ENCODE measurements at places on chromosomes 5 and 9.
A peak's percentile ranks its signal among the peaks of the same experiment; 100 is the strongest.

GRCh38 chr9:131046581-131047202 is 37.7 kb downstream of the LAMC3 start:
- peak; percentile 94 for DNase-seq

GRCh38 chr9:129778469-129778868 is 24.5 kb upstream of the TOR1B start:
- DNase-seq: no peak

DNA sequence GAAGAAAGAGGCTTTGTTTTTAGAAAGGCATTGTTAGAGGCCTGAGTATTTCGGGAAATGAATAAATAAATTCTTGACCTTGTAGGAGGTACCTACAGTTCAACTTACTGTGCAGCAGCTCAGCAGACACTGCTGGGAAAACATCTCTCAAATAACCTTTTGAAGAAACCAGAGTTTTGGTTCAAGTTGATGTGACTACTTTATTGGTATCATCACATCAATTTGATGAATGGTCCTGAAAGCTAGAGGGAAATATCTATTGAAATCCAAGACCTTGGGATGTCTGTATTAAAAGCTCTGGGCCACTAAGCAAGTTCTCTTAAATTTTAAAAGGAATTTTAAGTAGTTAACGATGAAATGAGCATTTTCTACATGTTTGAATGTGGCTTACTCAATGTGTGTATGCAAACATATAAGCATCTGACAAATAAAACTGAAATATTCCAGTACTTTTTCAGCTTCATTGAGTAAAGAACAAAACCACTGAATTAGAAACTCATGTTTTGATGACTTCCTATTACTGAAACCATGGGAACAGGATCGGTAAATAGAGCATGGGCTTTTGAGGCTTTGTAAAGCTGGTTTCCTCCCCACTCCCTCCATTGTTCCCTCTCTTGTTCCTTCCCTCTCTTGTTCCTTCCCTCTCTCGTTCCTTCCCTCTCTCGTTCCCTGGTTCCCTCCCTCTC is 36.7 kb downstream of the SLC27A6 start:
- no peak for DNase-seq

DNA sequence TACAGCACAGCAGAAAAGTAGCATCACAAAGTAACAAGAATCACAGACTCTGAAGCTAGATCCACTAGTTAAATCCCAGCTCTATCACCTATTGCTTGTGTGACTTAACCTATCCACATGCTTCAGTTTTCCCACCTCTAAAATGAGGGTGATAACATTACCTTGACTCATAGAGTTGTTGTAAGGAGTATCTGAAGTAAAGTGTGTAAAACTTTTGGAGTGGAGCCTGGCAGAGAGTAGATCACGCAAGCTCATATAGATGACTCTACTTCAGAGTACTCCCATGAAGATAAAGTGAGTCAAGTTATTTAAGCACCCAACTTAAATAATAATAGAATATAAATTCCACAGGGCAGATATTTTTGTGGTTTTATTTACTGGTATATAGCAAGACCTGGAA is 94.5 kb upstream of the FER start:
- DNase-seq: no peak

DNA sequence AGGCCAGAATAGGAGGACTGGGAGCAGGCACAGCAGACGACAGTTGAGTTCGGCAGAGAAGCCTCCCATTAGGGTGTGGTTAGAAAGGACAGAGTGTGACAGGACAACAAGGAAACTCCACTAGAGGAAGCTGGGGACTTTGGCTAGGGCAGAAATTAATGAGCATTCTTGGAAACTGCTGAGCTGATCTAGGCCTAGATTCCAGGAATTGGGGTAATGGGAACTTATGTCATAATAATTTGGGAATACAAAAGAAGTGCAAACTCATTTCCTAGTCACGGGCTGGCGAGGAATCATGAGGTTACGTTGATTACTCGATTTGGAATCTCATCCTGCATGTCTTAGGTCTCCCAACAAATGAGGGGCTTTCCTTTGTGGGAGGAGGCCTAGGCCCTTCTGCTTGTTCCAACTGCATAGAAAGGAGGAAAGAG is 144.6 kb upstream of the RPS23 start:
- DNase-seq: no peak

- DNase-seq: no peak
Measured at GRCh38 chr5:128258372-128258771, 174.8 kb downstream of the SLC12A2 start.

- DNase-seq: no peak
Measured at GRCh38 chr5:155367841-155368240, 354.3 kb downstream of the KIF4B start.

DNA sequence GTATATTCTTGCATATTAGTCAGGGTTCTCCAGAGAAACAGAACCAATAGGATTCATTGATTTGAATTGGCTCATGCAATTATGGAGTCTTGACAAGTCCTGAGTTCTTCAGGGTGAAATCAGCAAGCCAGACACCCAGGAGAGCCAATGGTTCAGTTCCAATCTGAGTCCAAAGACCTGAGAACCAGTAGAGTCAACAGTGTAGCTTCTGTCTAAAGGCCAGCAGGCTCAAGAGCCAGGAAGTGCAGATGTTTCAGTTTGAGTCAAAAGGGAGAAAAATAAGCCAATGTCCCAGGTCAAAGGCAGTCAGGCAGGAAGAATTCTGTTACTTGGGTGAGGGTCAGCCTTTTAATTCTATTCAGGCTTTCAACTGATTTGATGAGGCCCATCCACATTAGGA is 37.8 kb upstream of the ANKRD34B start:
- no peak for DNase-seq

All from endodermal cell (in vitro differentiated cells).